A549 treated with DMSO at 1 μM for 4 hours (cell line): ENCODE measurements at places on chromosomes 1 and 21. TPM values are rescaled to one million over a fixed set of nuclear protein-coding genes. Genes with fewer than 3 reads are reported as not detected.

Gene ST6GALNAC5
- not detected in 5 replicates for total RNA-seq

Gene MTARC1
- total RNA-seq: 8.3 to 12.0 TPM (median 9.9 TPM) in 5 replicates

Gene LRRC39
- 0.13 to 0.15 TPM (median 0.13 TPM) in 3 of 5 replicates, not detected in the others for total RNA-seq

Gene SPRR1A
- total RNA-seq: not detected in 5 replicates
